ENCODE measurements at places on chromosomes 2 and 18. TPM values are rescaled to one million over a fixed set of nuclear protein-coding genes. Genes with fewer than 3 reads are reported as not detected.

DNA sequence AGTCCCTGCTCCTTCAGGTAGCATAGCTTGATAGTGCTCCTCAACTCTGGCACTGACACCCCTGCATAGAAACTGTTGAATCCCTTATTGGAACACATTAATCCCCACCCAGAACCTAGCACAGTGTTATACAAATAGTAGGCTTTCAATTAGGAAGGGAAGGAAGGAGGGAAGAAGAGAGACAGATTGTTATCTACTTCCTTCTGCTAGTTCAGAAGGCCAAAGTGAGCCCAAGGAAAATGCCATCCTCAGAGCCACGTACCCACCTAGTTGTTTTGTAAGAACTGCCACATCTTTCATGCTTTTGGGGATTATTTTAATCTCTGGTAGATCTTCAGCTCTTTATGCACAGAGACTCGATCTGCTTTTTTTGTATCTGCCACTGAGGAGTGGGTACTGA lies 75.1 kb downstream of the CLHC1 start:
- no peak for DNase-seq

DNA sequence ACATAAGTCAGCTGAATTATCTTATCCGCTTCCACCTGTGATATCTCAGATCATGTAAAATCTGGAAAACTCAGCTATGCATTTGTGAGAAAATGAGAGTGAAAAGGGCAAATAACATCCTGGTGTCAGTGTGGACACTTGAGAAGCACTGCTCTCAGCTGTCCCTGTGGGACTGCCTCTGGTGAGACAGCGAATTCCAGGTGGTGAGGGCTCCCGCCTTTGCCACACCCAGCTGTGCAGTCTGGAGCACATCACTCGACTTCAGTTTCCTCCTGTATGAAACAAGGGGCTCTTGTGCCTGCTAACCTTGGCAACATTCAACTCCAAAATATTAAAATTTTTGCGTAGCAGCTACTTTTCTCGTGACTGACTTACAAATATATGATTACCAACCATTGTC lies 194.9 kb upstream of the BOD1L2 start:
- no peak for DNase-seq

Gene PARD6G
- 31.0 TPM for polyA plus RNA-seq

DNA sequence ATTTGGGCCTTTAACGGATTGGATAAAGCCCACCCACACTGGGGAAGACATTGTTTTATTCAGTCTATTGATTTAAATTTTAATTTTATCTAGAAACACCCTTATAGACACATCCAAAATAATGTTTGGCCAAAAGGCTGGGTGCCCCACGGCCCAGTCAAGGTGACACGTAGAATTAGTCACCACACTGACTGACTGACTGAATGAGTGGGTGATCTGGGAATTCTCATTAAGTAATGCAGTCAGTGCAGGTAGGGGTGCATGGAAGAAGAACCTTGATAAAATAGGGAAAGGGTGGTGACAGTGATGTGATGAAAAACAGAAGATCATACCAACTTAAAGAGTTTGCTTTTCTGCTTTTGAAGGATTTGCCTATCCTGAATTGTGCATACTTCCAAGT lies 554.8 kb downstream of the DCC start:
- DNase-seq = no peak

Gene KIAA2012
- 0.11 TPM for polyA plus RNA-seq

Gene LCT
- 0.03 TPM for polyA plus RNA-seq

- DNase-seq = no peak
These were observed 670.9 kb upstream of the GCFC2 start for GRCh38 chr2:76381624-76382023.

DNA sequence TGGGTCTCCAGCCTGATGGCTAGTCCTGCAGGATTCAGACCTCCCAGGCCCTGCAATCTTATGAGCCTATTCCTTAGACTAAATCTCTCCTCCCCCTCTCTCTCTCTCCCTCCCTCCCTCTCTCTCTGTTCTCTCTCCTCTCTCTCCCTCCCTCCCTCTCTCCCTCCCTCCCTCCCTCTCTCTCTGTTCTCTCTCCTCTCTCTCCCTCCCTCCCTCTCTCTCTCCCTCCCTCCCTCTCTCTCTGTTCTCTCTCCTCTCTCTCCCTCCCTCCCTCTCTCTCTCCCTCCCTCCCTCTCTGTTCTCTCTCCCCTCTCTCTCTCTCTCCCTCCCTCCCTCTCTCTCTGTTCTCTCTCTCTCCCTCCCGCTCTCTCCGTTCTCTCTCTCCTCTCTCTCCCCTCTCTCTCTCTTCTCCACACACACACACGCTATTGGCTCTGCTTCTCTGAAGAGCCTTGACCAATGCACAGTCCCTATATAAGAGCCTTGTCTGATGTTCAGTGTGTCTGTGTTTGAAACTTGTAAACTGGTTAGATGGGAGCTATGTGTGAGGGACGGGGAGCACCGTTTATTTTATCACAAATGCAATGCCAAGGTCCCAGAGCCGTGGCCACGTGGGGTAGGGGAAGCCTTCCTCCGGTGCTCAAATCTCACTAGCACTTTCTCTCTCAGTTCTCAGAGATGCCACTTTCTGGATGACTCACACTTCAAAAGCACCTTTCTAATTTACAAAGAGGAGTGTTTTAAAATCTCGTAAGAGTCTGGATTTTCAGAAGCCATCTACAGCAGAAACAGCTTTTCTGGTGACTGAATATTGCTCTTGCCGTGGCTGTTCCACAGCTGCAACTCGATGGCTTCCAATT lies 9.4 kb upstream of the PRLH start:
- no peak for DNase-seq

All from right renal cortex interstitium (tissue), 3 donors.